Stimulated activated CD8-positive, alpha-beta memory T cell treated with anti-CD3 and anti-CD28 coated beads, Interleukin-2, amount 100 ng/mL, for 1 hour (primary cell): ENCODE measurements at places on chromosomes 4 and X.

DNA sequence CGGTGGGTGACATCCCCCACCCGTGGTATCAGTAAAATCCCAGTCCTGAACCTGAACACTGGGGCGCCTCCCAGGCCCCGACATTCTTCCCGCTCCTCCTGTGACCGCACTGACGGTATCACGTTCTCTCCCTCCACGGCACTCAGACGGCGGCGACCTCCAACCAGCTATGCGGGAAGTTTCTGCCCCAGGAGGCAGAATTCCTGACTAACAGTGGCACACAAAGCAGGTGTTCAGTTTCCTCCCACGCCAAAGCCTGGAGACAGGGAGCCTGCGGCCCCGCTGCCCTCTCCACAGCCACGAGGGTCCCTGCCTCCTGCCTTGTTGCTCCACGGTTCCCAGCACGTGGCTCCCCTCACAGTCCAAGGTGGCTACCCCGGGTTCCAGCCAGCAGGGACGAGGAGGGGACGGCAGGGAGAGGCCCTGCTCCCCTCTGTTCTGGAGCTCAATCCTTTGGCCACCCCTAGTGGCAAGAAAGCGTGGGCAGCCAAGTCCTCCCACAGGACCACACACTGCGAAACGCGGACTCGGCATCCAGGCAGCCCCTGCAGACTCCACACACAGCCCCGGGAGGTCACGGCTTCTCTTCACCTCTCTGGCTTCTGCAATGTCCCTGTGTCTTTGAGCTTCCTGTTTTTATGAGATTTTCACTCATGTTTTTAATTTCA, 15.2 kb downstream of the CTBP1 start:
- no peak for DNase-seq

DNA sequence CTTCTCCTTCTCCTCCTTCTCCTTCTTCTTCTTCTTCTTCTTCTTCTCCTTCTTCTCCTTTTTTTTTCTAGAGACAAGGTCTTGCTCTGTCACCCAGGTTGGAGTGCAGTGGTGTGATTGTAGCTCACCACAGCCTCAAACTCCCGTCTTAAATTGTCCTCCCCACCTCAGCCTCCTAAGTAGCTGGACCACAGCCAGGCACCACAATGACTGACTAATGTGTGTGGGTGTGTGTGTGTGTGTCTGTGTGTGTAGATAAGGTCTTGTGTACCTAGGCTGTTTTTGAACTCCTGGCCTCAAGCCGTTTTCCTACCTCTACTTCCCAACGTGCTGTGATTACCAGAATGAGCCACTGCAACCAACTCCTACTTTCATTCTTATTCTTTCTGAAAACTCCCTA, 390.9 kb downstream of the ADAM29 start:
- DNase-seq, result no peak

DNA sequence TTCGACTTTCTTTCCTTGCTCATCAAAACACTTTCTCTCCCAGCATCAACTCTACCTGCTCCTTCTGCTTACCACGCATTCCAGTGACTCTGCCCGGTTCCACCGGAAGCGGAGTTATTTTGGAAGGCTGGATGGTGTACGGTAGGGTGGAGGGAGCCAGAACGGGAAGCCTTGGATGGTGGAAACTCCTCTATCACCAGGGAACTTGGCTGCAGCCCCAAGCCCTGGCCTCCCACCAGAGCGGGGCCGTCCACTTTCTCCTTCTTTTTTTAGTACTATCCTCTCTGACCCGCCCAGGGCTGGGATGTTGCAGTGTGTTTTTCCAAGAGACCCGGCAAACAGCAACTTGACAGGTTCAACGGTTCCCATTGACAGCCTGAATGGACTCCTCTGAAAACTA, 27.6 kb downstream of the ADGRG2 start:
- no peak for DNase-seq

DNA sequence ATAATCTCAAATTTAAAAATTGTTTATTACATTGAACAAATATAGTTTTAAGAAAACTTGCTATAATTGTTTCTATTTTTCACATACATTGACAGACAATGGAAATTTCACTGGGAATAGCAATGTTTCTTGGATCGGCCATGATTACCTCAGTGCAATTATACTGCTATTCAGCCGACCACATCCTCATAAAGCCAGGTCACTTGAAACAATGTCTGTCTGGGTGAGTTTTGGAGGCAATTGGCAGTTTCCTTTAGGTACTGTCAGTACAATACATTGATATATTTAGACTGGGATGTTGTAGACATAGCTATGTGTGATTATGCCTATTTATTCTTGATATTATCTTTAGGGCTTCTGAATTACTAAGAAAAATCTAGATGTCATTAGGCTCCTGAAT, 89.5 kb upstream of the VEGFC start:
- no peak for DNase-seq

GRCh38 chr4:152946446-152946845, 10.3 kb downstream of the FHDC1 start:
- DNase-seq, result no peak

GRCh38 chr4:77819404-77819842, 255 bp upstream of the CNOT6L start:
- DNase-seq, result no peak

DNA sequence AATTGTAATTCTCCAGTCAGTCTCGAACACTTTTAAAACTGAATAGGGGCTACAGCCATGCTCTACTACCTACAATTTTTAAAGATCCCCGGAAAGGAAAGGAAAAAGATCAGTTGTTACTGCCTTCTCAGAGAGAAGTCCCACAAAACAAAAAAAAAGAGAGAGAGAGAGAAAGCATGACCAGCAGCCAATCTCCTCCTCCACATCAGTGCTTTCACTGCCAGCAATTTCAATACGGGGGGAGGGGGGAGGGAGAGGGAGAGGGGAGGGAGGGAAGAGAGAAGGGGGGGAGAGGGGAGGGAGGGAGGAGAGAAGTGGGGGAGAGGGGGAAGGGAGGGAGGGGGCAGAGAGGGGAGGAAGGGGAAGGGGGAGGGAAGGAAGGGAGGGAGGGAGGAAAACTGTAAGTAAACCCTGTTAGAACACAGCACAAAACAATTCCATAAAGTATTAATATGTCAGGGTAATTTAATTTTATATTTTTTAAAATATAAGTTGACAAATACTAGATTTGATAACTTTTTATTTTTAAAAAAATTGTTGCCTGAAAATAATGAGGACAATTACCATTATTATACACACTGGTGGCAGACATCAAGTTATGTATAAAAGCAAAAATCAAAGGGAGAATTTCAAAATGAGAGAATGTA, 108.0 kb downstream of the LRBA start:
- no peak for DNase-seq

- no peak for DNase-seq
These were observed 141.1 kb downstream of the FBXW7 start for GRCh38 chr4:152394791-152395190.

- DNase-seq, result no peak
These were observed 209.9 kb downstream of the PARM1 start for GRCh38 chr4:75142850-75143249.

- DNase-seq, result no peak
These were observed 16.5 kb downstream of the FGFRL1 start for GRCh38 chr4:1027915-1028238.

DNA sequence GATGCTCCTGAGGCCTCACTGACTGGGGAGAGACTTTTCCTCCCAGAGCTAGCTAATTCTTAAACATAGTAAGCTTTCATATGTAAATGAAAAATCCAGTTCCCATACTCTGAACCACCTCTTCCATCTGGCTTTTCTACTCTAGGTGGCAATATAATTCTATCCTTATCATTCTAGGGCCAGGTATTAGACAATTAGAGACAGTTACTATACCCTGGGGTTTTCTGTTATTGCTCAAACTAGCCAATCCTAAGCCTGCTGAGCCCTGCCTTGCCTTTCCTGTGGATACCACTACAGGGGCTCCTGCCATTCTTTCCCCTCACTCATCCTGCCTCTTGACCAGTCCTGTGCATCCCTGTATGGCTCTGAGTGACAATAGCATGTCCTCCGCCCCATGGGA, 552.0 kb downstream of the STIM2 start:
- no peak for DNase-seq

DNA sequence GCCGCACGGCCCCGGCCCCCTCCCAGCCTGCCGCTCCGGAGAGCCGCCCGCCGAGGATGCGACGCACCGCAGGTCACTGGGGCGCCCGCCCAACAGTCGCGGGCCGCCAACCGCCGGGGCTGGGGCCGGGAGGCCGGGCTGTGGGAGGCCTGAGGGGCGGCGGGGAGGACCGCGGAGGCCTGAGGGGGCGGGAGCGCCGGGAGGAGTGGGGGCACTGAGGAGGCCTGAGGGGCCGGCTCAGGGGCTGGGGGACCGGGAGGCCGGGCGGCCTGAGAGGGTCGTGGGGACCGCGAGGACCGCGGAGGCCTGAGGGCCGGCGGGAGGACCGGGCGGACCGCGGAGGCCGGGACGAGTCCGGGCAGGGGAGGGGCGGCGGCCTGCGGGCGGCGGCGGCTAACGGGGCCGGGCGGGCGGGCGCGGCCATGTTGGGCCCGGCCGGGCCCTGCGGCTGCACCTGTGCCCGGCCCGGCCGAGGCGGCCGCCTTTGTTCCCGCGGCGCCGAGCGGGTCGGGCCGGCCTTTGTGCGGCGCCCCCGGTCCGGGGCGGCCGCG, 353 bp downstream of the NSD2 start:
- no peak for DNase-seq

- DNase-seq, result no peak
These were observed 824.0 kb downstream of the RAPGEF2 start for GRCh38 chr4:159926871-159927270.

GRCh38 chrX:37986893-37987292, 19.5 kb upstream of the SYTL5 start:
- DNase-seq, result no peak

DNA sequence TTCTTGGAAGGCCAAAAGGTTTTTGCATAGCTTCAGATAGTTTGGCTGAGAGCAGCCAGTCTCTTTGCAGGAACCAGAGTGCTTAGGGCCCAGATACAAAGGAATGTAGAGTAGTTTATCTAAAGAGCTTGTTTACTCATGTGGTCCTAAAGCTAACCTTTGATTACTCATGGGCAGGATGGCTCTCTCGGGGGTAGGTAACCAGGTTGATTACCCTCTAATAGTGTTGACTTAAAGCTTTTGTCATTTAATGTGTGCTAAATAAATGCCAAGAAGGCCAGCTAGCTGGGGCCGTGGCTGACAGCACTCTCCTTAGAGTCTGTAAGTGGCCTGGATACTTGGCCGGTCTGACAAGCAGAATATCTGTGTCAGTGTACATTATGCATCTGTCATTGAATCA, 69.7 kb upstream of the MAGEB16 start:
- DNase-seq, result no peak

- no peak for DNase-seq
These were observed 236.9 kb upstream of the CTSO start for GRCh38 chr4:156190615-156191014.

- no peak for DNase-seq
These were observed 263.0 kb upstream of the RPS6KA3 start for GRCh38 chrX:20529711-20530110.
